ENCODE measurements at places on chromosomes 13 and 19. TPM values are rescaled to one million over a fixed set of nuclear protein-coding genes. Genes with fewer than 3 reads are reported as not detected.

DBP gene
- 4.9 TPM for total RNA-seq

SWSAP1 gene
- total RNA-seq: 1.5 TPM

MADCAM1 gene
- 0.49 TPM for total RNA-seq

MAP4K1 gene
- 47.9 TPM for total RNA-seq

PABPC3 gene
- not detected for total RNA-seq

MRPL57 gene
- total RNA-seq: 31.9 TPM

CGB1 gene
- not detected for total RNA-seq

Data from vagina (tissue), 2 donors.